ENCODE measurements at places on chromosomes 7 and 10.
A peak's percentile ranks its signal among the peaks of the same experiment; 100 is the strongest.

DNA sequence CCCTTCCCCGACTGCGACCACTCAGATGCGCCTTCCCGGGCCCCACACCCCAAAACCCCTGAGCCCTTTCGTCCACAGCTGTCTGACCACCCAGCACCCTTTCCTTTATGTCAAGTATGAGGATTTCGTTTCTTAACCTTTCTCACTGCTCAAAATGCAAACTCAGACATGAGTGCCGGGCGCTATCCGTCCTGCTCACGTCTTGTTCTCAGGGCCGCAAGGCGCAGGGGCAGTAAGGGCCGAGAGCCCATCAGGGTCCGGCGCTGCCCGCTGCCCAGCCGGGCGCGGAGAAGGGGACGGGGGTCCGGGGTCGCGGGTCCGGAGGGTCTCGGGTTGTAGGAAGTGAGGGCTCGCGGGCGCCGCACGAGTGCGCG is 670 bp upstream of the RBM33 start:
- no peak for DNase-seq

DNA sequence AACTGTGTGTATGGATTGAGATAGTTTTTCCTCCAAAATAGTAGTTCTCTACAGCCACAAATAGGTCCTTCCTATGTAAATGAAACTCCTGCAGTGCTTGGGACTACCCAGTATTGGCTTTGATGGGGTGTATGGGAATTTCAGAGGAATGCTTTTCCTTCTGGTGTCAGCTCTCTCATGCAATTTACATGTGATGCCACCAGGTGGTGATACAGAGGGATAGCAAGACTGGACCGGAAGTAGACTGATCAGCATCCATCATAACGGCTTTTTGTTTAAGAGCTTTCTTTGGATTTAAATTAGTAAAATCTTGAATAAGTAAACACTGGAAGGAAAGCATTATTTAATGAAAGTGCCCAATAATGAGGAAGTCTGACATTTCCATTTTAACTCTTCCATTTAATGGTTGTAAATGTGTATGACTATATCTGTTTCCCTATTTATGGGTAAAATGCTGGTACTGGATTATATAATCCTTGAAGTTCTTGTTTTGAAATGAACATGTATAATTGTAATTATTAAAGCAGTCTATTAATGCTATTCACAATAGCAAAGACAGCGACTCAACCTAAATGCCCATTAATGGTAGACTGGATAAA is 22.7 kb downstream of the DYNC1I1 start:
- no peak for DNase-seq

DNA sequence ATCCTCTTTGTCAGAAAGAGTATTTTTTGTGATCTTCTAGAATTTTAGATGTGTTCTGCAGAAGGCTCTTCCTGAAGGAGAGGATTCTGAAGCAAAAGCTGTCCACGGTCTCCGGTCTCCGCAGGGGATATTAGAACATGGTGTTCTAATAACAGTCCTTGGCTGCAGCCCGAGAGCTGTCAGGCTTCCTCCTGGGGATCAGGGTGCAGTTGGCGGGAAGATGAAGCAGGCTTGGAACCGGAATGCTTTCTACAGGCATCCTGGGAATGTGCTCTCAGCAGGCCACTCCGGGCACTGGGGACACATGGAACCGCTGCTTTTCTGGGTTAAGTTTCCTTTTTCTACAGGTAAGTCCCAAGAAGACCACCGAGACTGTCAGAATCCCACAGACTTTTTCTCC is 118.6 kb upstream of the PARD3 start:
- no peak for DNase-seq

DNA sequence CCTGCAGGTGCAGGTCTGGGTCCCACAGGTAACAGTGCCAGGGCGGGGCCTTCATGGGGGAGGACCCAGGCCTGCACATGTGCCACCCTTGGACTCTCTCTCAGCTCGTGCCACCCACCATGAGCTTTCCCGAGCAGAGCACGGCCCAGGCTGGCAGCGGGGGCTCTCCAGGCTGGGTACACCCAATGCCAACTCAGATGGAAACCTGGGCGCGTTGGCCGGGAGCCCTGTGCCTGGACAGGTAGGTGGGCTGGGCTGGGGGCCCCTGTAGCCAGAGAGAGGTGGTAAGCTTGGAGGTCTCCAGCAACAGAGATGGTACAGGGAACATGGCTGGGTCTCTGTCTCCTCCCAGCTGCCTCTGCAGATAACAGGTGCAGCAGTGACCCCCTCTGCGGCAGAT is 69.9 kb upstream of the ADARB2 start:
- DNase-seq = no peak

DNA sequence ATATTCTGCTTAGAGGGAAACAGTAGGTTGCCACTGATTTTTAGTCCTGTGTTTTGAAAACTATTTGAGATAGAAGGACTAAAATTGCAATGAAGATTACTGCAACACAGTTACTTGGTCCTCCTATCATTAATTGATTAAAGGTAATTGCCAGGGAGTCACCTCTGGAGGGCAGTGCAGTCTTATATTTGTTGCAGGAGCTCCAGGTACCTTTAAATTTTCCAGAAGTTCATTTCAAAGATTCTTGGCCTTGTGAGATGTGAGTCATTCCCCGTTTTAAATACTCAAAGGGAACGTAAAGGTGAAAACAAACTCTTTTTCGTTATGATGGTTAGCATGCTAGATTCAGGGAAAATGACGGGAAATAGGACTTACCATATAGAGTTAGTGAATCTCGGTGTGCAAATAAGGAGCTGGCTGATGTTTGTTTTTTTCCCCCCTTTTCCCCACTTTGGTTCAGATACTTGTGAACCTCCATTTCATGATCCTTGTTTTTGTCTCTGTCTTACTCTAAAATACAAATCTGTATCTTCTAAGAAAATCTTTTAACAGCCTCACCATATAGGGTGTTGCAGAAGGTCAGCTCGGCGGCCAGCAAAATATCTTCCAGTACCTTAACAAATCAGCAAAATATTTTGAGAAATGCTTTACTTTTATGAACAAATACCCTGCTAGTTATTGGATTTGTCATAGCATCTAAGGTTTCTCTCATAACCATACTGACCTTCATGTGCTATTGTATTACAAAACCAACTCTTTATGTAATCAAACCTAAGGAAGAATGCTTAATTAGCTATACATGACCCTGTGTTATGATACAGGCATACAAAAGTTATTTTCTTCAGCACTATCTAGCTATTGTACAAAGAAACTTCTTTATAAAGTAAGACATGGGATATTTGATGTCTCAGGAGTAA is 143.0 kb upstream of the HDAC9 start:
- peak; percentile 54 for DNase-seq

- DNase-seq = no peak
Measured at GRCh38 chr10:12534824-12535223, 185.5 kb downstream of the CAMK1D start.

- DNase-seq = peak; percentile 86
Measured at GRCh38 chr7:150955519-150956394, 22.4 kb downstream of the KCNH2 start.

- DNase-seq = no peak
Measured at GRCh38 chr10:116170815-116171250, 102.2 kb downstream of the GFRA1 start.

DNA sequence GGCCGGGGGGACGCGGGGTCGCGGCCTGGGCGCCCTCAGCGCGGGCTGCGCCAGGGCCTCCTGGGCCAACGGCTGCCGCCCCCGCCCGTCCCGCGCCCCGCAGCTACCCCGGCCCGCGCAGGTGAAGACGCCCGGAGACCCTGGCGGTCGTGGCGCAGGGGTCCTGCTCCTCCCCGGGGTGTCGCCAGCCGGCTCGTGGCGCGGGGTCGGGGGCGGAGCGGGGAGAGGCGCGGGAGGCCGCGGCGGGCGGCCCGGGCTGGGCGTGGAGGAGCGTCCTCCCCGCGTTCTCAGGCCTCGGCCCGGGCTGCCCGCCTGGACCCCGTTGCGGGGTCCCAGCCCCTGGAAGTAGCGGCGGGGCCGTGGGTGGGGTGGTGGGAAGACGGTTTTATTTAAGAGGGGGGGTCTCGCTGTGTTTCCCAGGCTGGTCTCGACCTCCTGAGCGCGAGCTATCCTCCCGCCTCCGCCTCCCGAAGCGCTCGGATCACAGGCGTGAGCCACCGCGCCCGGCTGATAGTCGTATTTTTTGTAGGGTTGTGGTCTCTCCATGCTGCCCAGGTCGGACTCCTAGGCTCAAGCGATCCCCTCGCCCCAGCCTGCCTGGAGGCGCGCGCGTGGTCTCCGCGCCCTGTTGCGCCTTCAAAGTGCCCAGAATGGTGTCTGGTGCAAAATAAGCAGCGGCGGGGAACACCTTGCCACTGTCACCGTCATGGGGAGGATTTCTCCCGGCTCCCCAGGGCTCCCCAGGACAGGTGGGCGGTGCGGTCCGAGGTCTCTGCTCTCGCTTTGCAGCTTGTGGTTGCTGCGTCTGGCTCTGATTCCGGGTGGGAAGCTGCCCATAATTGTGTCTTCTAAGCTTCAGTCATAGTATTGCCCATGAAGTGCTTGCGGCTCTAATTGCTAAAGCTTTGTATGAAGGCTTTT is 15.3 kb upstream of the SUN1 start:
- no peak for DNase-seq

GRCh38 chr10:107502229-107502985 is 337.9 kb upstream of the SORCS1 start:
- no peak for DNase-seq

DNA sequence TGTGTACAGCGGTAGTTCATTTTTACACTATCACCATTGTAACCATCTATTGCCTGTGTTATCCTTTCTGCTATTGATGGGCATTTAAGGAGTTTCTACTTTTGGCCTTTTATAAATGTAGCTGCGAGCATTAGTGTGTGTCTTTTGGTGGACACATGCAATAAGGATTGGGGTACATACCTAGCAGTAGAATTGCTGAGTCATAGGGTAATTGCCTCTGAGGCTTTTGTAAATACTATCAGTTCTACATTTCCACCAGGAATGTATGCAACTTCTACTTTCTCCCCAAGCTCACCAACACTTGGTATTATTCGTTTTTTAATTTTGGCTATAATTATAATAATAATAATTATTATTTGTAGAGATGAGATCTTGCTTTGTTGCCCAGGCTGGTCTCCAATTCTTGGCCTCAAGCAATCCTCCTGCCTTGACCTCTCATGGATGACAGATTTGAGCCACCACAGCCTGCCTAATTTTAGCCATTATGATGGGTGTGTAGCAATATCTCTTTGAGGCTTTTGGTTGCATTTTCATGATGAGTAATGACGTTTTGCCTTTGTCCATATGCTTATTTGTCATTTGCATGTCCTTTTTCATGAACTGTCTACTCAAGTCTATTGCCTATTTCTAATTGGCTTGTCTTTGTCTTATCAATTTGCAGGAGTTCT is 277.0 kb downstream of the ACTR3B start:
- DNase-seq = no peak

DNA sequence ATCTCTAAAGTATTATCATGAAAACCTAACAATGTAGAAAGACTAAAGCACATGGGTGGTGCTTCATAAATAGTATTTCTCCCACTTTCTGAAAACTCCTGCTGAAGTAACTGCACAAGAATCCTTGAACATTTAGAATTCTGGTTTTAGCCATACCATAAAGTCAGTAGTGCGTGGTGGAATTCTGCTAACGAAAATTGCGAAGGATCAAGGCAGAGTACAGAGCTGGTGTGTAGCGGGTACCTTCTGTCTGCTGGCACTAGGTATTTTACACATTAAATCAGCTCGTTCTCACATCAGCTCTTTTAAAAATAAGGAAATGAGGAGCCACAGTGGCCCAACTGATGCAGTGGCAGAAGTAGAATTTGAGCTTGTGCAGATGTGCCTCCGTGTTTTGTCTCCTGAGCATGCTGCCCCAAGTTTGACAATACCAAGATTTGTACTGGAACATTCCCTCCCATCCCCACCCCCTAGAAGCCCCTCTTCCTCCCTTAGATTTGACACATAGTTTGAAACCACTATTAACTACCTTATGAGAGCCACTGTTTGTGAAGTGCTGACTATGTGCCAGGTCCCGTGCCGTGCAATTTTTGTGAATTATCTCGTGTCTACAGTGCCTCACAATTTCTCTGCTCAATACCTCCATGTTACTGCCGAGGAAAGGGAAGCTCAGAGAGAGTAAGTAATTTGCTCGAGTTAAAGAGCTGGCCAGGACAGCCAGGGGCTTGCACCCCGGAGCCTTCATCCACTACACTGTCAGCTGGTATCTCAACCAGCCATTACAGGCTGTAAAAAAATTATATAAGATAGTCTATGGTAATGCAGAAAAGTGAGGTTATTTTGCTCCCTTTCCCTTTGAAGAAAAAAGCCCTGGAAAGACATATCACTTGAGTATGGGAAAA is 66.9 kb downstream of the EGFR start:
- DNase-seq = no peak

- no peak for DNase-seq
Measured at GRCh38 chr10:56745490-56745889, 384.4 kb upstream of the ZWINT start.

DNA sequence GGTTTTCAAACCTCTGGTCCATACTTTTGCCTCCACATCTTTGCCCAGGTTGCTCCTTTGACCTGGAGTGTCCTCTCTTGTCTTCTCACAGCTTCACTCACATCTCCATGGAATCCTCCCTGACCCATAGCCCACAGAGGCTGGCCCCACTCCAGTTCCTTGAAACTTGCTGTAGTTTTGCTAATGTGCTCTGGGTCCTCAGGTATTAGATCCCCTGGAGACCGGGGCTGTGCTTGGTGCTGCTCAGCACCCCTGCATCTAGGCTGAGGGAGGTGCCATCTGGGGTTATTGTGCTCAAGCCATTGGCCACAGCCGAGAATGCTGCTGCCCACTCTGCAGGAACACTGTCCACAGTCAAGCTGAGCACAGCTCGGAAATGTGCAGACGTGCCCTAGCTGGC is 16.5 kb downstream of the KNDC1 start:
- no peak for DNase-seq

DNA sequence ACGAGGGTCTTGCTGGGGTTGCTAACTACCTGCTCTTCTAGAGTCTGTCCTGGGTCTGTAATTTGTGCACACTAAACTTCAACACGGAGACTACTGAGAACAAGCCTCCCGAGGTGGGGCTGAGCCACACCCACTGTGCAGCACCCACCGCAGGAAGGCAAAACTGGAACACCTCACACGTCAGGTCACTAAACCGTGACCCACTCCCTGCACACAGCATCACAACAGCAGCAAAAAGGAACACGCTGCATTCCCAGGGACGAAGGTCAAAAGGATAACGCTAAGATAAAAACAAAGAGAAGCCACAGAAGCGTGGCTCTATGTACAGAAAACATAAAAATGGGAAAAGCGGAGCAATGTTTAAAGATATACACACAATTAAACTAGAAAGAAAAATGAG is 170.1 kb downstream of the MAD1L1 start:
- DNase-seq = no peak

- DNase-seq = no peak
Measured at GRCh38 chr10:102602272-102603045, 41.8 kb upstream of the TRIM8 start.

DNA sequence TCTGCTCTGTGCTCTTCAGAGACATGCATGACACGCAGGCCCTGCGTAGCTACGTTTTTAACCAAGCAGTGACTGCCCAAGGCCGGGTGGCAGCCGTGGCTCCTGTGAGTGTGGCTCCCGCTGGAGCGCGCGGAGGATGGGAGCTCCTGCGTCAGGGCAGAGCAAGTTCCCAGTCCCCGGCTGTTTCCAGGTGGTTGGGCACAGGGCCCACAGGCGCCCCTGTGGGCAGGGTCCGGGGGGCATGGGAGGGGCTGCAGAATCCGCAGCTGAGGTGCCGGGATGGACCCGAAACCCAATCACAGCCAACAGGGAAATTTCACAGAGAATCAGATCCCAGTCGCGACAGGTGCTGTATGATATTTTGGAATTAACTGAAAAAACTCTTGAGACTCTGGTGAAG is 9.8 kb downstream of the NKX6-2 start:
- no peak for DNase-seq
